GOT3 (cell line): ENCODE measurements at places on chromosomes 2 and 18.

- DNase-seq: no peak
Observed at GRCh38 chr2:37319754-37320609, 4.7 kb downstream of the PRKD3 start.

GRCh38 chr2:16774091-16774490, 108.5 kb upstream of the CYRIA start:
- no peak for DNase-seq

DNA sequence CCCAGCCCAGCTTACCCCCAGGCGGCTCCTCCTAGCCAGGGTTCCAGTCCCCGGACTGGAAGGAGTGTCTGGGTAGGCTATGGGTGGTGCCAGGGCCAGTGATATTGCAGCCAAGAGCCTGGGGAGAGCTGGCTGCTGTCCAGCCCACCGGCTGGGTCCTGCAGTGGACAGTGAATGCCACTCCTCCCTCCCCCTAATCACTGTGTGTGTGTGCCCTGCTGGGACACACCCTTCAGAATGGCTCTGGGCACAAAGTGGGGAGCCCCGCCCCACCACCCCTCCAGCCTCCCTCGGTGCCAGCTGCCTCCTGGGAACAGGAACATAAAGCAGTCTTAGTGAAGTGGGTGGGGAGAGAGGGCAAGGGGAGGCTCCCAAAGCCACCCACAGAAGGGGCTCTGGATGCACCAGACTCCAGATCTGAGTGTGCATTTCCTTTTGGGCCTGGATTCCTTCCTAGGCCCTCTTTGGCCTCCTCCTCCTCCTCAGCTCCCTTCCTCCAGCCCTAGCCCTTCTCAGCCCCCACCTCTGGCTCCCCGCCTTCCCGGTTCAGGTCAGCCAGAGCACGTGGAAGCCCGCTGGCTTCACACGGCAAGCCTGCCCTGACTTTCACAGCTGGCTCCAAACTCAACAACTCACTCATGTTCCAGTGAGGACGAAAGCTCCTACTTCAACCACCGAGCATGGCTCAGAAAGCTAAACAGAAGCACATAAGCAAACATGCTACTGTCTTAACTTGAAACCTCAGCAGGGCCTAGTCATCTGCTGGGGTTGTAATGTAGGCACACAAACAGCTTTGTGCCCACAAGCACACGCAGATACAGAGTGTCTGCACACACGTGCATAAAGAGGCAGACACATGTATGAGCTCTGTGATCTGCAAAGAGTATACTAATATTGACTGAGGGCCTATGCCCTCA, 209.2 kb upstream of the SMAD2 start:
- DNase-seq: no peak

GRCh38 chr2:190458352-190459107, 50.4 kb downstream of the MFSD6 start:
- DNase-seq: no peak

DNA sequence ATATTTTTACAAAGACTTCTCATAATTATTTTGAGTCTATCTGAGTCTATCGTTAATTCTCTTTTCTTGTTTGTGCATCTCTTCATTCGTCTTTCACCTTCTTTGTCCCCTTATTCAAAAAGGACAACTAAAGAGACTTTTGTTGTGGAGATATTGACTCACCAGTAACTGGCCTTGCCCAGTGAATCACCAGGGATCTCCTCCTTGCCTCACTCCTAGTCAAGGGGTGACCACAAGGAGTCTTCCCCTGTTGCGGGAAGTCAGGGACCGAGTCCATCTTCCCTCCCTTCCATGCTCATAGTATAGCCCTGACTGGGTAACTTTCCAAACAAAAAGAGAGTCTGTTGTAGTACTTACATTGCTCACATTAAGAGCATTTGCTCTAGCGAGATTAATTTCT, 158.9 kb downstream of the NEB start:
- no peak for DNase-seq

DNA sequence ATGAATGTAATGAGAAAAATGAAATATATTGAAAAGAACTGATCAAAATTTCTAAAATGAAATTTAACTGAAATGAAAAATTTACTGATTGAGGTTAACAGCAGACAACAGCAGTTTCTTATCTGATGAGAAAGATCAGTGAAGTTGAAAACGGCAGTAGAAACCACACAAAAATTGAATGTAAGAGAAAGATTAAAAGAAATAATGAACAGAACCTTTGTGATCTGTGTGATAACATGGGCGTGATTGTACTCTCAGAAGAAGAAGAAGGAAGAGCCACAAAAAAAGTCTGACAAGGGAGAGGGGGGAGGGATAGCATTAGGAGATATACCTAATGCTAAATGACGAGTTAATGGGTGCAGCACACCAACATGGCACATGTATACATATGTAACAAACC, 45.2 kb downstream of the FAM117B start:
- DNase-seq: no peak

DNA sequence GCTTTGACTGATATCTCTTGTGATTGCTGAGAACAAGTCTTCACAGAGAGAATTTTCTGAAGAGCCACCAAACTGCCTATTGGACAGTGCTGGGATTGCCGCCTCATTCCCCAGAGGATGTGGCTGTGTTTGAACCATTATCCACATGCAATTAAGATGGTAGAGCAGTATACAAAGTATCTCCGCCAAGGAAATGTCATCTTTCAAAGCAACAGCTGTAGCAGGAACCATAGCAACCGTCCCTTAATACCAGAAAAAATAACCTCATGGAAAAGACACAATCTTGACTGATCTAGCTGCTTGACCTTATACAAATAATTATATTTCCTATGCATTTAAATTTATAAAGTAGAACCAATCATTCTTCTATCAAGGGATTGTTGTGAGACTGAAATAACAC, 772.6 kb upstream of the FAM98A start:
- no peak for DNase-seq

DNA sequence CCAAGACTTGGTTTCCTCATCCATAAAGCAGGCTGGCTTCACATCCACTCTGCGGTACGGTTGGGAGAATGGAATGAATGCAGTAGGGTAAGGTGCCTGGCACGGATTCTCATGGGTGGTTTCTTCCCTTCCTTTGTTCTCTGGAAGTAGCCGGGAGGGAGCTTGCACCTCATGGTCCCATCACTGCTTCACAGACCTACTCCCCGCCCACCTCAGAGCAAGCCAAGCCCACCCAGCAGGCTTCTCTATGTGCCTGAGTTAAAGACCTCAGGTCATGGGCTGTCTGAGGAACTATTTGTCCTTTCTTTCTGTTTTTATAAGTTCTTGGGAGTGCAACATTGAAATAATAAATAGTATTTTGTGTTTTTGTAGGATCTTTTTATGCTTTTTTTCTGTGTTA, 3.5 kb downstream of the DCDC2C start:
- no peak for DNase-seq

DNA sequence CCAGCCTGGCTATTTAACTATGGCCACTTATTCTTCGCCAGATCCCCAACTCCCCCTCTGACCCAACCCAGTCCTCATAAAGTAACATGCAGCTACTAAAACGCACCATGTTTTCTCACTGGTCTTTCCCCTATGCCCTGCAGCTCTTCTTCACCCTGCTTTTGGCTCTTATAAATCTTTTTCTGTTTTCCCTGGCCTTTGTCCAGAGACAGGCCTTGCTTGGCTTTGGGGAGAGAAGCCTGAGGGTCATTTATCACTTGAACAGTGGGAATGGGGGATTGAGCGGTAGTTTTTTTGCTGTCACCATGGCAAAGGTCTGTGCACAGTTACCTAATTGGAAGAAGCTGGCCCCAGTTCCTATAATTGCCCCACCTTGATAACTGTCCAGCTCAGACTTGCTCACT, 202.9 kb upstream of the NT5C1B start:
- DNase-seq: no peak

DNA sequence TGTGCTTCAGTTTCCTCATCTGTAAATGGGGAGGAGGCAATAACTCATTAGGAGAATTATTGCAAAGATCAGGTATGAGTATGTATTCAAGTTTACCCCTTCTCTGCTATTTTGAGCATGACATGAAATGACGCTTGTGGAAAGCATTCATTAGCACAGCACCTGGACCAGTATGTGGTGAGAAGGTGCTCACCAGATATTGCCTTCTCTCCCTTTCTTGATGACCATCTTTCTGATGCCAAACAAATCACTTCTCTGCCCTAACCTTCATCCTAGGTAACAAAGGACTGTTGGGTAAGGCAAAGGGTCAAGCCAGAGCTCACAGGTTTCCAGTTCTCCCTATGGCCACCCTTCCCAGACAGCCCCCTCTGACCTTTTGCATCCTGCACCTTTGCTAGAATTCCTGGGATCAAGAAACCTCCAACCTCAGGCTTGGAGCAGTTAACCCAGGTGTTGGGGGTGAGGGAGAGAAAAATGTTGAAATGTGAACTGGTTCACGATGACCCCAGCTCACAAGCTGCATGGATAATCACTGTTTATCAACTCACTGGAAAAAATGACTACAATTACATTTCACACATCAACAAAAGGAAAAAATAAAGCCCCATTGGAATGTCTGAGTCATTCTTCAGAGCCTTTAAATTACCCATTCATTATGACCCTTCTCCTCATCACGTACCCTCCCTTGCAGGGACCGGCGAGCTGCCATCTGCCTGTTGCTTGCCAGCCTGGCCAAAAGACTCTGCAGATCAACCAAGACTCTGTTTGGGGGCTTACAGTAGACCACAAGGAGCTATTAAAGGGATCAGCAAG, 41.6 kb downstream of the LBH start:
- peak; percentile 30 for DNase-seq

- no peak for DNase-seq
Observed at GRCh38 chr2:75647771-75648170, 1.2 kb downstream of the MRPL19 start.

DNA sequence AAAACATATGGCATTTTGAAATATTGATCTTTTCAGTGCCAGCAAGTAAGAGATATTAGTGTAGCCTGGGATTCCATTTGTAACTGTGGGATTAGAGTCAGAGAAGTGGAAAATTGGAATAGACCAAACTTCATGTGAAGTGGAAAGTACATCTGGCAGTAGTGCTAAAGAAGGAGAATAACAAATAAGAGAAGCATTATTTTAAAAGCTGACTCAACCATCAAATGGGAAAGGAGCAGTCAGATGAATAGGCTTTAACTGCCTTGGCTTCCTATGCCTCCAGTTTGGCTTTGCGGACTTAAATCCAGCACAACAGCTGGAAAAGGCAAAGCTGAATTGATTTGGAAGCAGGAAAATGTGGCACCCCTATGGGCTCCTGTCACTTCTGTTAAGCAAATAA, 623.1 kb downstream of the TSN start:
- no peak for DNase-seq

GRCh38 chr2:60948926-60949579, 67.7 kb downstream of the REL start:
- DNase-seq: no peak

- DNase-seq: no peak
Observed at GRCh38 chr2:74513605-74514367, 464 bp upstream of the TLX2 start.

DNA sequence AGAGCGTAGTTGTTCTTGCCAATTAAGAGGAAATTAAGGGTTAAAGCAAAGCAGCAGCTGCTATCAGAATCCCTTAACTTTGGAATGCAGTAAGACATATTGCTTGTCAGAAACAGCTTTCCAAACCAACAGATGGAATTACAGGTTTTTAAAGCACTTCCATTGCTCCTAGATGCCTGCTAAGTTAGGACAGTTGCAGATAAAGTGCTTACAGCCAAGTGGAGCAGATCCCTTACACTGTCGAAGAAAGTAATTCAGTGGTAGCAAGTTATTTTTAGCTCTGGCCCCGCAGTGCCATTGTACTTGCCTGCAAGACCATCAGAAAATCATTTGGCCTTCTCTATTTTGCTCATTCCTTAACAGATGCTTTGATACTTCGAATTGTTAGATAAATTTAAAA, 5.4 kb downstream of the PDK1 start:
- no peak for DNase-seq

GRCh38 chr2:6913415-6914157, 3.6 kb upstream of the RNF144A start:
- no peak for DNase-seq

GRCh38 chr2:225668606-225669266, 269.2 kb downstream of the NYAP2 start:
- no peak for DNase-seq

DNA sequence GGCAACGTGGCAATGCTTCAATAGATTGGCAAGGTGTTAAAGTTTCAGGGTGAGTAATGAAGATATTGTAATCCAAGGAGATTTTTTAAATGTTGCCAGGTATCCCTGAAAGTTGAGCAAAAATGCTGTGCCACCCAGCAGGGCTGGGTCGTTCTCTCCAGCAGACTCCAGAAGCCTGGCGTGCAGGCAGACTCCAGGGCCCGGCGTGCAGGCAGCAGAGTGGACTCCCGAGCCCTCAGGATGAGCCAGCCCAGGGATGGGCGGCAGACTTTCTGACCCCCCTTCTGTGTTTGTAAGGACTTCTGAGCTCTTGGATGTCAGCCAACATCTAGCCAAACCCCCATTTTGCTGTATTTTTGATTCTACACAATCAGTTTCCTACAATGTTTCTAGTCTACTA, 289.1 kb downstream of the ZNF516 start:
- DNase-seq: no peak

DNA sequence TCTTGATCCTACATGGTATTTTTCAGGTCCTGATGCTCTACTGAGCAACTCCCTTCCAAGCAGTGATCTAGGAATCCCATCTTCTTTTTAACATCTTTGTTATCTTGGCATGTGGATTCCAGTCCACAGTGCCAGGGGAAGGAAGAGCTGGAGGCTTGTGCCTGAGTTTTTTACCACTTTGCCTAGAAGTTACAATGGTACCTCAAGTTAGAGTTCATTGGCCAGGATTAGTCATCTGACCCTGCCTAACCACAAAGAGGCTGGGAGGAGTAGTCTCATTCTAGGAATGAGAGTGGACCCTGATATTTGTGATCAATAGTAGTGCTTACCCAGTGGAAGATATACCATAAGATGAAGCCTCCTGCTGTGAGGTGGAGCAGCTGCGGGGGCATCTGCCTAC, 109.3 kb downstream of the ADCYAP1 start:
- no peak for DNase-seq

DNA sequence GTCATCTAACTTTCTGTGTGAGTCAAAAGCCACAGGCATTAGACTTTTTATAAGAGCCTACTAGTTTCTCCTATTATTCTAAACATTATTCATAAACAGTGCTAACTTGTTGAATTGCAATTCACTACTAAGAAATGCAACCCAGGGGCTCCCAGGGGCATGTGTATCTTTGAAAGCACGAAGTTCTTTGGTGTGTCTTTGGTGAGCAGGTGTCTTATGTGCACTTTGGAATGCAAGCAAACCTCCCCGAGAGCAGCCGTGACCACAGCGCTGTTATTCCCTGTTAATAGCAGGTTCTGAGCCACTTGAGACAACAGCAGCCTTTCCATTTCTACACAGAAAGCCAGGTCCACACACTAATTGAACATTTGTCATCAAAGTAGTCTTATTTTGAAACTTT, 123.5 kb downstream of the PRKRA start:
- no peak for DNase-seq

DNA sequence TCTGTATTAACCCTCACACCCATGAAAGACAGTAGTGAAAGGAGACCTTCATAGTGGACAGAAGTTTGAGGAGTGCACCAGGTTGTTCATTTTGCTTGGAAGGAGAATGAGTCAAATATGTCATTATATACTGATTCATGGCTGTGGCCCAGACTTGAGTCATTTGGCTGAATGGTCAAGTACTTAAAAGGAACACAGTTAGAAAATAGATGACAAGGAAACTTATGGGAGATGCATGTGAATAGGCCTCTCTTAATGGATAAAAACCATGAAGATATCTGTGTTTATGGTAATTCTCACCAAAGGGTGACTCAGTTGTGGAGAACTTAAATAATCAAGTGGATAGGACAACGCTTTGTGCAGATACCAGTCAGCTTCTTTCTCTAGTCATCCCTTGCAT, 524.7 kb upstream of the CNTNAP5 start:
- DNase-seq: no peak
